ENCODE measurements at places on chromosomes 11 and 22. TPM values are rescaled to one million over a fixed set of nuclear protein-coding genes. Genes with fewer than 3 reads are reported as not detected.

- peak; percentile 18 for DNase-seq
Observed at GRCh38 chr11:96188243-96189006, 154.6 kb downstream of the MAML2 start.

GRCh38 chr11:36295926-36296325 lies at the start of gene PRR5L:
Gene PRR5L (plus strand): TSS chr11:36296288. CDS start chr11:36401122, 104,834 bp downstream.
- no peak for DNase-seq

The PDE3B gene
- 96.6 TPM for total RNA-seq

The ADM gene
- 0.92 TPM for total RNA-seq

The APOL4 gene
- total RNA-seq: 0.57 TPM

The NRXN2 gene
- 0.07 TPM for total RNA-seq

All from activated CD4-positive, alpha-beta T cell treated with anti-CD3 and anti-CD28 coated beads, Interleukin-2, amount 10 ng/mL, durations not matched to agents 7 days and 5 days (primary cell).